Regular cardiac myocyte (primary cell): ENCODE measurements at places on chromosomes 13 and 19. TPM values are rescaled to one million over a fixed set of nuclear protein-coding genes. Genes with fewer than 3 reads are reported as not detected.

Gene SPACA6
- total RNA-seq, result 4.8 and 5.2 TPM in 2 replicates

Gene SLC6A16
- total RNA-seq, result 0.38 and 0.56 TPM in 2 replicates

Gene NCR1
- total RNA-seq, result not detected in 2 replicates

Gene RGS9BP
- 0.38 and 0.56 TPM in 2 replicates for total RNA-seq

Gene SYT3
- under 0.01 and 0.85 TPM in 2 replicates for total RNA-seq

Gene TPTE2
- total RNA-seq, result not detected in 2 replicates

Gene PPM1N
- total RNA-seq, result 0.96 and 2.3 TPM in 2 replicates

Gene ZNF610
- 2.5 and 4.8 TPM in 2 replicates for total RNA-seq

Gene UBE2M
- 51.0 and 87.0 TPM in 2 replicates for total RNA-seq

Gene ZNF587
- total RNA-seq, result 24.9 and 35.0 TPM in 2 replicates

Gene CEACAM7
- not detected in 2 replicates for total RNA-seq

Gene SSC5D
- total RNA-seq, result 6.7 and 11.6 TPM in 2 replicates
